ENCODE measurements at places on chromosomes 6 and 20.

- no peak for DNase-seq
- no peaks in the 10 kb centered on the region for H3K36me3 ChIP-seq
- H3K27ac ChIP-seq: no peak overlapping the region
- no peaks in the 10 kb centered on the region for H3K27me3 ChIP-seq
Observed at GRCh38 chr6:88111991-88112390, 54.2 kb downstream of the CNR1 start.

GRCh38 chr6:16950825-16951495, 150.9 kb upstream of the STMND1 start:
- H3K4me3 ChIP-seq: no peak overlapping the region
- no peaks in the 10 kb centered on the region for H3K36me3 ChIP-seq
- DNase-seq: peak; percentile 17

DNA sequence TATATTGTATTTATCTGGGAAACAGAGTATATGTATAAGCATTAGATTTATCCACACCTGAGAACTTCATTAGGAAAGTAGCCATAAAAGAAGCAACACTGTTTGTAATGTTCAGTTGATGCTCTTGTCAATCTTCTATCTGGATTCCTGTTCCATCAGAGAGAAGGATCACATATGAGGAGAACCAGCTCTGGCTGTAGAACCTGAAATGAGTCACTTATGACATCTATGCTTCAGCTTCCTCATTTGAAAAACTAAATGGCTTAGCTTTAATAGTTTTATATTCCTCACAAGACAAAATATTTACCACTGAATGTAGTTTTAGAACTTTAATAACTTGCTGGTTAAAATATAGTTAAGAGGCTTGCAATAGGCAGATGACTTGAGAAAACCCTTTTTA, 144.7 kb downstream of the TASP1 start:
- H3K4me1 ChIP-seq: peaks cover 4% of the 10 kb centered on the region
- no peaks in the 10 kb centered on the region for H3K36me3 ChIP-seq
- H3K27ac ChIP-seq: no peak overlapping the region
- no peak overlapping the region for H3K4me3 ChIP-seq

DNA sequence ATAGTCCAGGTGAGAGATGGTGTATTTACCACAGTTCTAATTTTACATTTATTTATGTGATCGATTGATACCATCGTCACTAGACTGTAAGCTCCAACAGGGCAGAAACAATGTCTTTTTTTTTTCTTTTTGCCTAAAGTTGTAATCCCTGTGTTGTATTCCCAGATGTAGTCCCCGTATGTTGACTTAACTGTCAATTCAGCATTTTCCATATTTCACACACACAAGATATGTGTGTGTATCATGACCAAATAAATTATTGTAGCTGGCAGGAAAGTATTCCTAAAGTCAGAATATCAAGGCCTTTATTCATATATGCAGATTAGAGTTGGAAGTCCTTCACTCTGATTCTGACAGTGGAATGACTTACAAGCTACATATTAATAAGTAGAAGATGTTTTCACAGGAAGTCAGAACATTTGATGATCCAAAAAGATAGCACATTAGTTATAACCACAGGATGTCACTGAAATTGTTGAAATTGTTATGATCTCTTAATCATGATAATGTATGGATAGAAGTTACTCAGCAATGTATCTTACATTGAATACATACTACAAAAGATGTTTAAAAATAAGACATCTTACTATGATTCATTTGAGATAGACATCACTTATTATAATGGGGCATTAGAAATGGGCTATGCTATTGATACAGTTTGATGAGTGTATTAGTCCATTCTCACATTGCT, 10.6 kb downstream of the RNF182 start:
- H3K36me3 ChIP-seq: no peaks in the 10 kb centered on the region
- no peaks in the 10 kb centered on the region for H3K4me1 ChIP-seq
- no peak for DNase-seq
- no peaks in the 10 kb centered on the region for H3K27me3 ChIP-seq

- peak within 1 kb of the TSS; percentile 70 for H3K27ac ChIP-seq
- peaks cover 10% of the 10 kb centered on the region for H3K36me3 ChIP-seq
- H3K4me1 ChIP-seq: peaks cover 27% of the 10 kb centered on the region
- DNase-seq: peak; percentile 78
Observed at GRCh38 chr6:24494821-24495795, at the start of gene ALDH5A1. Gene ALDH5A1 (plus strand): TSS chr6:24494969. CDS start chr6:24494997, 28 bp downstream.

DNA sequence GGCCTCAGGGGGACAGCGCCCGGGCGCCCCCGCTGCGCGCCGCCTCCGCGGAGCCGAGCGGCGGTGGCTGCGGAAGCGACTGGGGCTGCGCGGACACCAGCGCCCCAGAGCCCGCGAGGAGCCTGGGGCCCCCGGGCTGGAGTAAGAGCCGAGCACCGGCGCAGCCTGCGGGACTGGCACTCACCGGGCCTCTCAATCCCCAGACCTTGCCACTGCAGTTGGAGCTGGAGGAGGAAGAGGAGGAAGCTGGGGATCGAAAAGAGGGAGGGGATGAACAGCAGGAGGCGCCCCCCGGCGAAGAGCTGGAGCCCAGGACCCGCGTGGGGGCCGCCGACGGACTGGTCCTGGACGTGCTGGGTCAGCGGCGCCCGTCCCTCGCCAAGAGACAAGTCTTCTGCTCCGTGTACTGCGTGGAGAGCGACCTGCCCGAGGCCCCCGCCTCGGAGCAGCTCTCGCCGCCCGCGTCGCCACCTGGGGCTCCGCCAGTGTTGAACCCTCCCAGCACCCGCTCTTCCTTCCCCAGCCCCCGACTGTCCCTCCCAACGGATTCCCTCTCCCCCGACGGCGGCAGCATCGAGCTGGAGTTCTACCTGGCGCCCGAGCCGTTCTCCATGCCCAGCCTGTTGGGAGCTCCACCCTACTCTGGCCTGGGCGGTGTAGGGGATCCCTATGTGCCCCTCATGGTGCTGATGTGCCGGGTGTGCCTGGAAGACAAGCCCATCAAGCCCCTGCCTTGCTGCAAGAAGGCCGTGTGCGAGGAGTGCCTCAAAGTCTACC, 590 bp downstream of the RNF217 start:
- peaks cover 27% of the 10 kb centered on the region for H3K4me1 ChIP-seq
- H3K27ac ChIP-seq: peak overlapping the region; percentile 51
- DNase-seq: peak; percentile 60

DNA sequence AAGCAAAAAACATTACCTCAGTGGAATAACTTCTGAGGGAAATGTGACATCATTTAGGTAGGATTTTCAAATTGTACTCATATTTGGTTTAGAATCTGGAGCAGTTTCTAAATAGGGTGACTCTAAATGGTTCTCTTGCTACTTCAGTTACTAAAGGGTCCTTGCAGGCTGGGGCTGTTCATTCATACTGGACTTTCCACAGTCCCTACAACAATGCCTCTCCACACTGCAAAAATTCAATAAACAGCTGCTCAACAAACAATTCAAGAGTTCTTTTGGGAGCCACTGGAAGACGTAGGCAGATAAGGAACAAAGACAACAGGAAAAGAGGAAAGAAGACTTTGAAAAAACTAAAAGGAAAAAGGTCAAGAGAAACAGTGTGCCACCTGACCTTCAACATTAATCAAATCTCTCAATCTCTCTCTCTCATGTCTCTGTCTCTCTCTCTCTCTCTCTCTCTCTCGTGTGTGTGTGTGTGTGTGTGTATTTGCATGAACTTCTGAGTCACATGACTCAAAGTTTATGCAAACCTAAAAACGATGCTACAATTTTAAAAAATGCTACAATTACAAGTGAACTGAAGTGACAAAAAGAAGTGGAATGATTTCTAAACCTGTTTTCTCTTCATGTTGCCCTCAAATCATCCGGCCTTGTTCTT, 14.5 kb downstream of the NOL7 start:
- no peak overlapping the region for H3K27ac ChIP-seq
- peaks cover 66% of the 10 kb centered on the region for H3K36me3 ChIP-seq
- DNase-seq: no peak

DNA sequence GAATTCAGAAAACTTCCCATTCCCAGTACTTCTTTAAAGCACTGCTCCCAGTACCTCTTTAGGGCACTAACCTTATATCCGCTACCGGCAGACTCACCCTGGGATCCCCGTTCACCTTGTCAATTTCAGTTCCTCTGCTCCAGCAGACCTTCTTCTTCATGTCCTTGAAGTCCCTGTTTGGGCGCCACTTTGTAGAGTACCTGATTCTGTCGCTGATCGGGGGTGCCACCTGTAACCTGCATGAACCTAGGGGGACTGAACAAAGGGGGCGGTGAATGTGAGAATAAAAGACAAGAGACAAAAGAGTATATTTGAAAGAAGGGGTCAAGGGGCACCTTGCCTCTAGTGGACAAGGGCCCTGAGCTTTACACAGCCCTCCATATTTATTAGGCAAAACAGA, 4.9 kb upstream of the GINS1 start:
- no peaks in the 10 kb centered on the region for H3K36me3 ChIP-seq
- H3K4me1 ChIP-seq: peaks cover 4% of the 10 kb centered on the region
- no peaks in the 10 kb centered on the region for H3K27me3 ChIP-seq
- H3K4me3 ChIP-seq: no peak overlapping the region
- no peak overlapping the region for H3K27ac ChIP-seq
- peak; percentile 42 for DNase-seq

GRCh38 chr20:51221791-51222408, 199.0 kb upstream of the KCNG1 start:
- no peak for DNase-seq
- H3K4me1 ChIP-seq: no peaks in the 10 kb centered on the region
- H3K36me3 ChIP-seq: no peaks in the 10 kb centered on the region
- no peak overlapping the region for H3K27ac ChIP-seq
- H3K4me3 ChIP-seq: no peak overlapping the region

- peaks cover 6% of the 10 kb centered on the region for H3K27me3 ChIP-seq
- no peaks in the 10 kb centered on the region for H3K36me3 ChIP-seq
- no peak overlapping the region for H3K4me3 ChIP-seq
Observed at GRCh38 chr6:1596088-1596852, 13.4 kb upstream of the FOXC1 start.

GRCh38 chr6:130929036-130929678, 102.0 kb downstream of the SMLR1 start:
- H3K27ac ChIP-seq: no peak overlapping the region
- no peaks in the 10 kb centered on the region for H3K36me3 ChIP-seq
- no peaks in the 10 kb centered on the region for H3K27me3 ChIP-seq

DNA sequence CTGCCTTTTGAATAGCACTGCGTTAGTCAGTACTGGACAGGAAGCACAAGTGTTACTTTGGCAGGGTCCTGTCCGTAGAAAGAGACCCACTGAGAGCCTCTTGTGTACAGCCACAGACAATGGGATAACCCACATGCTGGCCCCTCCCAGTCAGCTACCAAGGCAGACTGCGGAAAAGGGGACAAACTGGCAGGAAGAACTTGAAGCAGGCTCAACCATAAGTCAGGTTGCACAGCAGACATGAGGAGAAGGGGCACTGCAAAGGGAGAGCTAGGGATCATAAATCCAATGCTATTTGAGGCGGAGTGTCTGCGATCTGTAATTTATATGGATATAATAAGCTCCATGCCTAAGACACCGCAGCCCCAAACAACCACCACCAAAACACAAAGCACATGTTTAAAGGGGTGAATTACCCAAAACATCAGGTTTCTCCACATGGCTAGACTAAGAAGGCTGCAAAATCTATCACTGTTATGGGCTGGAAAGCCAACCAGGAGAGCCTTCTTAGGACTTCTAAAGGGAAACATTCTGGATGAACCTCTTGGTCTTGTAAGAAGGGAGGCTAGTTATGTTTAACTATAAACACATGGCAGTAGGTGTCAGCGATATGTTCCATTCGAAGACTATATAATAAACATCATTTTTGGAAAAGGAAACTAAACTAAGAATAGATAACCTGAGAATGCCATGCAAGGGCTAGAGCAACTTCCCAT, 141.7 kb downstream of the BACH2 start:
- no peak for DNase-seq
- no peaks in the 10 kb centered on the region for H3K27me3 ChIP-seq
- peaks cover 14% of the 10 kb centered on the region for H3K4me1 ChIP-seq
- no peaks in the 10 kb centered on the region for H3K36me3 ChIP-seq
- no peak overlapping the region for H3K27ac ChIP-seq

GRCh38 chr20:43096931-43097260, 92.8 kb downstream of the PTPRT start:
- H3K27ac ChIP-seq: no peak overlapping the region
- H3K4me3 ChIP-seq: no peak overlapping the region

DNA sequence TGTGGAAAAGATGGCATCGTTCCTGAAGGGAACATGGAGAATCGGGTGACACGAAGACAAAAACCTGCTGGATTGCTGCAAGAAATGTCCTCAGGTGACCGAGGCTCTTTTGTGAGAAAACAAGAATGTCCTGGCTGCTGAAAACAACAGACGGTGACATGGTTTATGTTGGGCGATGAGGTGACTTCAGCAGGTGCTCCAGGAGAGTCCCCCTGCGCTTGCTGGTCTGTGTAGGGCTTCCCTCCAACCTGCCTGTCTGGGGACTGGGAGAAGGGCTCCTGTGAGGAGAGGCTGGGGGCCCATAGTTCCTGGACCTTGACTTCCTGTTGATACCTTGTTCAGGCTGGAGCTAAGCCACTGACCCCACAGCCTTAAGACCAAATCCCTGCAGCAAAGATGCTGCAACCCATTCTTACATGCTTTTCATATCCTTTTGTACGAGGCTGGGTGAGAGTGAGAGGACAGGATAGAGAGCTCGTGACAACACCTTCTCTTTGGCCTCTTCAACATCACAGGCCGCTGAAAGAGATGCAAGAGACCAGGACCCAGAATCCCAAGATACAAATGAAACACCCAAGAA, 134.8 kb downstream of the CD83 start:
- no peak for DNase-seq
- H3K4me1 ChIP-seq: no peaks in the 10 kb centered on the region
- H3K36me3 ChIP-seq: no peaks in the 10 kb centered on the region
- no peaks in the 10 kb centered on the region for H3K27me3 ChIP-seq

DNA sequence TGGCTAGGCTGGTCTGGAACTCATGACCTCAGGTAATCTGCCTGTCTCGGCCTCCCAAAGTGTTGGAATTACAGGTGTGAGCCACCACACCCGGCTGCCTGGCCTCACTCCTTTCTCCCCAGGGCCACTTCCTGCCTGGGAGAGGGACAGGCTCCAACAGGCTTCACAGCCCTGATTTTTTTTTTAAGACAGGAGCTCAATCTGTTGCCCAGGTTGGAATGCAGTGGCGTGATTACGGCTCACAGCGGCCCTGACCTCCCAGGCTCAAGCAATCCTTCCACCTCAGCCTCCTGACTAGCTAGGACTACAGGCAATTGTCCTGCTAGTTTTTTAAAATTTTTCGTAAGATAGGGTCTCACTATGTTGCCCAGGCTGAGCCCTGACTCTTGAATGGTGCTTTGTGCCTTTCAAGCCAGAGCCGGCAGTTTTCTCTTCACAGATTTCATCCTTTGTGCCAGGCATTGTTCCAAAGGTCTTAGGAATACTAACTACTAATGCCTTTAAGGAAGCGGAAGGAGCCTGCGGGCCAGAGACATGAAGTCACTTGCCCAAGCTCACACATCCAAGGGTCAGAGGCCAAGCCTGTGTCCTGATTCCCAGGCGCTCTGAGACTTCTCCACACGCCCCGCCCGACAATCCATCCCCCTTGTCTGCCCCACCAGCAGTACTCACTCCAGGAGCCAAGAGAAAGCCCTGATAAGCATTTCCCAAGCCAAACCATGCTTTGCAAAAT, 19.2 kb downstream of the CAPN11 start:
- DNase-seq: no peak
- no peaks in the 10 kb centered on the region for H3K36me3 ChIP-seq
- no peaks in the 10 kb centered on the region for H3K4me1 ChIP-seq
- H3K27ac ChIP-seq: no peak overlapping the region
- no peak overlapping the region for H3K4me3 ChIP-seq
- H3K27me3 ChIP-seq: no peaks in the 10 kb centered on the region

GRCh38 chr20:47392015-47392720, 35.7 kb upstream of the ZMYND8 start:
- no peak overlapping the region for H3K4me3 ChIP-seq
- peak; percentile 77 for DNase-seq
- H3K36me3 ChIP-seq: no peaks in the 10 kb centered on the region
- H3K27me3 ChIP-seq: no peaks in the 10 kb centered on the region
- no peak overlapping the region for H3K27ac ChIP-seq

All from common myeloid progenitor, CD34-positive (primary cell).